ENCODE measurements at places on chromosomes 5 and 9. TPM values are rescaled to one million over a fixed set of nuclear protein-coding genes. Genes with fewer than 3 reads are reported as not detected.

PCDHB12 gene
- polyA plus RNA-seq, result 0.31 TPM

PKD2L2 gene
- polyA plus RNA-seq, result not detected

LRRTM2 gene
- polyA plus RNA-seq, result not detected

RASEF gene
- polyA plus RNA-seq, result 3.9 TPM

UIMC1 gene
- 17.9 TPM for polyA plus RNA-seq

COL15A1 gene
- polyA plus RNA-seq, result 12.0 TPM

C9orf50 gene
- polyA plus RNA-seq, result not detected

CBY3 gene
- not detected for polyA plus RNA-seq

BDP1 gene
- 6.4 TPM for polyA plus RNA-seq

DBH gene
- polyA plus RNA-seq, result 0.15 TPM

HTR1A gene
- polyA plus RNA-seq, result not detected

LCP2 gene
- 15.4 TPM for polyA plus RNA-seq

GRIN1 gene
- polyA plus RNA-seq, result 0.25 TPM

IL5 gene
- not detected for polyA plus RNA-seq

MZB1 gene
- polyA plus RNA-seq, result 7.6 TPM

FGF10 gene
- 5.4 TPM for polyA plus RNA-seq

PCDHGB4 gene
- 0.45 TPM for polyA plus RNA-seq

PCDHB2 gene
- 1.3 TPM for polyA plus RNA-seq

CNTNAP3B gene
- 0.25 TPM for polyA plus RNA-seq

DAP gene
- polyA plus RNA-seq, result 161 TPM

SPINK4 gene
- 19.1 TPM for polyA plus RNA-seq

SCGB3A2 gene
- not detected for polyA plus RNA-seq

PCDHGA10 gene
- polyA plus RNA-seq, result 0.15 TPM

GAS1 gene
- 0.92 TPM for polyA plus RNA-seq

DMRT1 gene
- polyA plus RNA-seq, result not detected

RUFY1 gene
- 26.0 TPM for polyA plus RNA-seq

CMYA5 gene
- polyA plus RNA-seq, result 1.1 TPM

ZNF79 gene
- 2.7 TPM for polyA plus RNA-seq

PCDHB4 gene
- 0.15 TPM for polyA plus RNA-seq

PDZD2 gene
- 2.8 TPM for polyA plus RNA-seq

ABCA1 gene
- 4.9 TPM for polyA plus RNA-seq

SPEF2 gene
- 1.5 TPM for polyA plus RNA-seq

LHX3 gene
- polyA plus RNA-seq, result not detected

NHP2 gene
- polyA plus RNA-seq, result 168 TPM

NUTM2F gene
- not detected for polyA plus RNA-seq

PPP1R2B gene
- polyA plus RNA-seq, result not detected

PCDHB11 gene
- 1.1 TPM for polyA plus RNA-seq

SPARC gene
- 87.7 TPM for polyA plus RNA-seq

KCNMB1 gene
- 1.7 TPM for polyA plus RNA-seq

PLPPR1 gene
- not detected for polyA plus RNA-seq

PCDHGA11 gene
- 0.31 TPM for polyA plus RNA-seq

SLC34A1 gene
- not detected for polyA plus RNA-seq

TBC1D9B gene
- 44.5 TPM for polyA plus RNA-seq

EIF4E1B gene
- not detected for polyA plus RNA-seq

LECT2 gene
- polyA plus RNA-seq, result not detected

TEK gene
- polyA plus RNA-seq, result 1.5 TPM

PCDHB1 gene
- not detected for polyA plus RNA-seq

ARID3C gene
- polyA plus RNA-seq, result not detected

GRM6 gene
- not detected for polyA plus RNA-seq

PCDHGA8 gene
- 0.08 TPM for polyA plus RNA-seq

ZFP37 gene
- 0.93 TPM for polyA plus RNA-seq

SIT1 gene
- 0.62 TPM for polyA plus RNA-seq

CDC23 gene
- 13.1 TPM for polyA plus RNA-seq

SLC46A2 gene
- polyA plus RNA-seq, result not detected

CNTNAP3 gene
- 2.8 TPM for polyA plus RNA-seq

Measured in stomach (tissue), 19 donors.